ENCODE measurements at places on chromosomes 5 and 9.

GRCh38 chr5:6961837-6962635 is 248.8 kb downstream of the TENT4A start:
- no peak for DNase-seq

DNA sequence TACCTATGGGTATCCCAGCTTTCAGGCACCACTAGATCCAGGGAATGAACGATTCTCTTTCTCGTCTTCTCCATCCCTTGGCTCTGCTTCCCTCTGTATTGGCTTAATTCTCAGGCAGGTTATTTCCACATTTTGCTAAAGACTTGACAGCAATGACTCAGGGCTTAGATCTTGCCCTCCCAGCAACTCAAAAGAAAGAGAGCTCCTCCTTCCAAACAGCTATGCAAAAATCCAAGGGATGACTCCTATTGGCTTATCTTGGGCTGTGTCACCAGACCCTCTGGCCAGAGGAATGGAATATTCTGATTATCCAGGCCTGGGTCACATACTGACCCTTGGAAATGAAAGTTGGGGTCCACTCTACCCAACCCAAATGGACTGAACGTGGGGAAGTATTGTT is 270.2 kb downstream of the NTRK2 start:
- DNase-seq, result no peak

DNA sequence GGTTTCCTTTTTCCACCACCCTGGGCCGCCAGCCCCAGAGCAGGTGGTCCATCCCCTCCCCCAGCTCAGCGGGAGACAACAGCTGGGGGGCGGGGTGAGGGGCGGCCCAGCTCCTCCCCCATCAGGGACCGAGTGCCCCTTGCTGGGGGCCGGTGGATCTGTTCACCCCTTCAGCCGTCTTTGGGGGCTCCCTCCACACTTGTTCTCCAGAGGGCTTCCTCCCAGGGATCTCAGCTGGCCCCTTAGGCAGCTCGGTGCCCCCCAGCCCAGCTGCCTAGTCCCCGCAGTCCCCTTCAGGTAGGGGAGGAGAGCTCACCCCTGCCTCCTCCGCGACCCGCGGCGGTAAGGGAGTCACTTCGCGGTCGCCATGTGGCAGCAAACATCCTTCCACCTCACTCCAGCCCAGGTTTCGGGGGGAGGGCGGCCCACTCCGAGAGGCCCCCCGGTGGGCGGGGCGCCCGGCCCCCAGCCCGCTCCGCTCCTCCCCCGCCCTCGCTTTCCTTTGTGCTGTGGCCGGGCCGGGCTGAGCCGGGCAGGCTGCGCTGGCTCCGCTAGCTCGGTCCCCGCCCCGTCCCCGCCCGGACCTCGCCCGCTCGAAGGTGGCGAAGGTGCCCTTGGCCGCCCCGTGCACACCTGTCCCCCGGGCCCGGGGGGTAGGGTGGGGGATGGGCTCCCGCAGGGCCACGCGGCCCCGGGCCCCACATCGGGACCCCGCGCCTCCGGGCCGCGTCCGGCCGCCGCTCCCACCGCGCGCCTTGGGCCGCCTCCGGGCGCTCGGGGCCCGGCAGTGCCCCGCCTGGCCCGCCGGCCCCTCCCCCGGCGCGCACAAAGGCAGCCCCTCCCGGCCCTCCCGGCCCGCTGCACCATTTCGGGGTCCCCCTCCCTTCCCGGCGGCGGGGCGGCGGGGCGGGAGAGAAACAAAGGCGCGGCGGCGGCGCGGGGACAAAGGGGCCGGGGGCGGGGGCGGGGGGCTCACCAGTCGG is 683 bp downstream of the DBN1 start:
- no peak for DNase-seq

DNA sequence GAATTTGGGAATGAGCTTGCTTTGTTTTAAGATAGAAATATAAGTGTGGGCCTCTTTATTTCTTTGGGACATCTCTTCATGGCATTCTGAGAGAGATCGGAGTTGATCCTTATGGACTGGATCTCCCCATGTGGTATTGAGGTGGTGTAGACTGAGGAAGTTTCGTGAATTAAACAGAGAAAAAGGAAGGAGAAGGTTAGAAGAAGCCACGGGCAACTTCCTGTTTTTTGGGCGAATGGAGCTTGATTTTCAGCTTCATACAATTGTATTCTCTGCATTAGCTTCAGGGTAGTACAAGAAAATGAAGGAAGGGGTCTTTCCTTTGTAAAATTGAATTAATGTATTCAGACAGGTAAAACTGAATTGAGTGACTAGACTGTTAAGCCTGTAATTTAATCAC is 70.5 kb upstream of the HMHB1 start:
- no peak for DNase-seq

- no peak for DNase-seq
Measured at GRCh38 chr9:28389411-28389810, 816.1 kb upstream of the C9orf72 start.

DNA sequence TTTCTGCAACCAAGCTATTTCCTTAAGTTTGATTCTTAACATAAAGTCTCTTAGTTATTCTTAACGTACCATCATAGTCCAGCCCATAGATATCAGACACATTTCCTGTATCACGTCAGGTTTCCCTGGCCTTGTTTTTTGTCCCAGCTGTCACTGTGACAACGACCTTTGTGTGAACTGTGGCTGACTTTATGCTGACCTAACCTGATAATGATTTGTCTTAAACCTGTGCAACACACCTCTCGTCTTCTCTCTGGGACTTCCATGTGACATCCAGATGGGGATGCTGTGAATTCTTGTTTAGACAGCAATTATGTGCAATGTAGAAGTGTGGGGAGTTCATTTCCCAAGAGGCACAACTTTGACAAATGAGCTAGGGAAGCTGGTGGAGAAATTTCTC is 662.8 kb downstream of the PTPRD start:
- no peak for DNase-seq

GRCh38 chr5:1152771-1153282 is 41.0 kb upstream of the SLC12A7 start:
- DNase-seq, result no peak

DNA sequence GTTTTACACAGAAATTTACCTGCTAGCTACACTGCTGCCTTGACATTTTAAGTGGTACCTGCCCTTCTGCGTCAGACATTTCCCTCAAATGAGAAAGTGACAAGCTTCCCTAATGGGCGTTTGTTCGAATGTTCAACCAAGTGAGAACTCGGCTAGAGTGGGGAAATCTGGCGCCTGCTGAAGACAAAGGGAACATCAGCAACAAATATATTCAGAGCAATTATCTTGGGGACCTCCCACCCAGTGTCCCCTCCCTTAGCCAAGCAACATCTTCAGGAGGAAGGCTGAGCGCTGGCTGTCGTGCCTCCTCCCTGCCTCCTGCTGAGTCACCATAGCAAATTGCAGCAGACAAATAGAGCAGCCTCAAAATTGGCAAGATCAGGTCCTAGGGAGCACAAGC is 57.1 kb downstream of the MFAP3 start:
- no peak for DNase-seq

GRCh38 chr5:8660133-8660893 is 791.4 kb downstream of the MTRR start:
- no peak for DNase-seq

DNA sequence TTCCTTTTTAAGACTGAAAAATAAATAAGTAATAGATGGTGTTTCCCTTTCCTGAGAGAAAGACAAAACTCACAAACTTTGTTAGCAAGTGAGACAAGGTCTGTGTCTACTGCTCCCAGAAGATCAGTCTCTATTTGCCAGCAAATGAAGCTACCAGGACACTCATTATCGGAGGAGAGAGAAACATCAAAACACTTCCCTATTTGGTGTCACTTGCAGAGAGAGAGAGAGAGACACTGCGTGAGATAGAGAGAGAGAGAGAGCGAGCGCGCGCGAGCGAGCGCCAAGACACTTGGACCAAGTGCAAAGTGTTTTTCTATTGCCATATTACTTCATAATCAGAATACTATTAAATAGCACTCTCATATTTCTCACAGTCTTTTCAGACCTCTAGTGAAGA is 142.7 kb downstream of the KCNN2 start:
- no peak for DNase-seq

GRCh38 chr9:91376239-91376638 is 14.5 kb upstream of the AUH start:
- DNase-seq, result no peak

Data from NCI-H2107 (cell line).